Stimulated activated memory B cell treated with anti-CD40 and anti-IgM and Interleukin-4, amounts not matched to agents 10 μg/mL and 1 μg/mL and 100 μg/mL, for 72 hours (primary cell): ENCODE measurements at places on chromosomes 5 and 9.

DNA sequence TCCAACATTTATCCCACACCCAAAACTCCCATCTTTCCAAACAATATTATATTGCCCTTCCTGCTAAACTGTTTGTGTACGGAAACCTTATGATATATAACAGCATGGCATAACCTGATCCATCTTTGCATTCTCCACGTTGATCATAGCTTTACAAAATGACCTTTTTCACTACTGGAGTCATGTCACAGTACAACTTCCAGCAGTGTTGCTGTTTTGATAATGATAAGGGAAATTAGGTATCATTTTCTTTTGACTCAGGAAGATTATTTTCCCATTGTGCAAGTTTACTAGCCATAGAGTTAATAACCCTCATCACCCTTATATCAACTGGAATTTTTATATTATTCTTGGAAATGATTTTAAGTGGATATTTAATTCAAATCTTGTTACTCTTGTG lies 57.5 kb downstream of the SH3GL2 start:
- H3K4me3 ChIP-seq = no peak overlapping the region
- H3K27me3 ChIP-seq = no peaks in the 10 kb centered on the region
- ATAC-seq = no peak
- no peaks in the 10 kb centered on the region for H3K4me1 ChIP-seq

- H3K36me3 ChIP-seq = no peaks in the 10 kb centered on the region
- H3K27ac ChIP-seq = no peak overlapping the region
- H3K4me3 ChIP-seq = no peak overlapping the region
- no peaks in the 10 kb centered on the region for H3K27me3 ChIP-seq
- no peak for ATAC-seq
Observed at GRCh38 chr5:123949807-123950340, 437.9 kb downstream of the CSNK1G3 start.

DNA sequence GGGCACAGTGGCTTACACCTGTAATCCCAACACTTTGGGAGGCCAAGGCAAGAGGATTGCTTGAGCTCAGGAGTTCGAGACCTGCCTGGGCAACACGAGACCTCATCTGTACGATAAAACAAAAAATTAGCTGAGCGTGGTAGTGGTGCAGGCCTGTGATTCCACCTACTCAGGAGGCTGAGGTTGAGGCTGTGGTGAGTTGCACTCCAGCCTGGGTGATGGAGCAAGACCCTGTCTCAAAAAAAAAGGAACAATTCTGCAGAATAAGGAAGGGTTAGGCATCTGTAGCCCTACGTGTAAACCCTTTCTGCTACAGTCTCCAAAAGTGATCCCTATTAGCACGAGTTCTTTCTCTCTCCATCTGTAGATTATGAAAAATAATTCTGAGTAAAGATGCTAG lies 19.9 kb downstream of the CDC26 start:
- H3K4me1 ChIP-seq = no peaks in the 10 kb centered on the region
- no peaks in the 10 kb centered on the region for H3K27me3 ChIP-seq
- no peak for ATAC-seq
- no peak overlapping the region for H3K27ac ChIP-seq
- peaks cover 19% of the 10 kb centered on the region for H3K36me3 ChIP-seq
- H3K4me3 ChIP-seq = no peak overlapping the region

DNA sequence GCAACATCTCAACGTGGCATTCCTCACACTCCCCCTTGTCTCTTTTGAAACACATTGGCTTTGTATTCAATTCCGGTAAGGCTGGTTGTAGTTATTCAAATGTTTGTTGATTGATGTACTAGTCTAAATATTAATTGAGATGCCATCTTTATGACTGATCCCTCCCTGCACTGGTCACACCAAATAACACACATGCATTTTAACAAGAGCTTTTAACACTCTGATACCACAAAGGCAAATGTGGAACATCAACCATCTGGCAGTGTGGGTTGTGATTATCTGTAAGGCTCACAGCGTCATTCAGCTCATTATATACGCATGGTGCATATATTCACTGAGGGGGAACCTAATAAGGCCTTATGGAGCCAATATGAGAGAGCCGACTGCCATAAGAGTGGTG lies 305.0 kb downstream of the TENT4A start:
- no peaks in the 10 kb centered on the region for H3K4me1 ChIP-seq
- no peaks in the 10 kb centered on the region for H3K36me3 ChIP-seq
- H3K27ac ChIP-seq = no peak overlapping the region

- no peak overlapping the region for H3K27ac ChIP-seq
- H3K27me3 ChIP-seq = no peaks in the 10 kb centered on the region
- no peak overlapping the region for H3K4me3 ChIP-seq
- ATAC-seq = no peak
- no peaks in the 10 kb centered on the region for H3K4me1 ChIP-seq
Observed at GRCh38 chr5:80641353-80641752, 13.1 kb upstream of the MSH3 start.

DNA sequence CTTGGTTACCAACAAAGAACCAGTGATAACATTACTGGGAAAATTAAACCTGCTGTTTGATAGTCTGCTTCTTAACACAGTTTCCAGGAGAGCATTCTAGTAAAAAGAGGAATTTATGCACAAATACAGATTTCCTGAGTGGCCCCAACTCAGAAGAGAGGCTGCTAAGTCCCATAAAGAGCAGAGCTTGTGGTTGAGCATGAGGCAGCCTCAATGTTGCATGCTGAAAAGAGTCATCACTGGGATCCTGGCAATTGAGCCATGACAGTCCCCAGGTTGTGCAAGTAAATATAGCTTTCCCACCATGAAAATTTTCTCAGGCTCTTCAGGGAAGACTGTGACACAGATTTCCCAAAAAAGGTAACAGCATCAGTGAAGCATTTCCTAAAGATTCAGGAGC lies 47.5 kb upstream of the ADRB2 start:
- no peaks in the 10 kb centered on the region for H3K27me3 ChIP-seq
- ATAC-seq = no peak
- H3K4me1 ChIP-seq = peaks cover 12% of the 10 kb centered on the region
- H3K27ac ChIP-seq = no peak overlapping the region
- H3K4me3 ChIP-seq = no peak overlapping the region
- H3K36me3 ChIP-seq = no peaks in the 10 kb centered on the region

DNA sequence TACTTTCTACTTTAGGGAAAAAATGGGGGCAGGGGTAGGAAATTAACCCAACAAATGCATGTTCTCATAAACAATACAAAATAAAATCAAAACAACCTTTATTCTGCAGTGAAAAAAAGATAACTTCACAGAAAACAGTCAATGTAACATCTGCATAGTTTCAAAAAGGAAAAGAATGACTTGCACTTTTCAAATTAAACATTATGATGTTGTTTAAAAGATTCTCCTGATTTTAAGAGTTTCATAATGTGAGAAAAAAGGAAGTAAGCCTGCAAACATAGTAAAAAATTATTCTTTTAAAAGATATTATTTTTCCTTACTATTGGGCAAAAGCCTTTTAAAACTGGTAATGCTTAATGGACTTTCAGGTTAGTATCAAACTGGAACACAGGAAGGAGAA lies 7.6 kb downstream of the C9orf72 start:
- no peak overlapping the region for H3K4me3 ChIP-seq
- peaks cover 17% of the 10 kb centered on the region for H3K36me3 ChIP-seq
- H3K27me3 ChIP-seq = no peaks in the 10 kb centered on the region
- peaks cover 17% of the 10 kb centered on the region for H3K4me1 ChIP-seq
- ATAC-seq = no peak
- H3K27ac ChIP-seq = no peak overlapping the region

GRCh38 chr5:38531518-38531917 lies 24.9 kb downstream of the LIFR start:
- H3K4me1 ChIP-seq = peaks cover 12% of the 10 kb centered on the region
- H3K36me3 ChIP-seq = no peaks in the 10 kb centered on the region
- no peak overlapping the region for H3K4me3 ChIP-seq
- H3K27me3 ChIP-seq = peaks cover 9% of the 10 kb centered on the region
- no peak overlapping the region for H3K27ac ChIP-seq

DNA sequence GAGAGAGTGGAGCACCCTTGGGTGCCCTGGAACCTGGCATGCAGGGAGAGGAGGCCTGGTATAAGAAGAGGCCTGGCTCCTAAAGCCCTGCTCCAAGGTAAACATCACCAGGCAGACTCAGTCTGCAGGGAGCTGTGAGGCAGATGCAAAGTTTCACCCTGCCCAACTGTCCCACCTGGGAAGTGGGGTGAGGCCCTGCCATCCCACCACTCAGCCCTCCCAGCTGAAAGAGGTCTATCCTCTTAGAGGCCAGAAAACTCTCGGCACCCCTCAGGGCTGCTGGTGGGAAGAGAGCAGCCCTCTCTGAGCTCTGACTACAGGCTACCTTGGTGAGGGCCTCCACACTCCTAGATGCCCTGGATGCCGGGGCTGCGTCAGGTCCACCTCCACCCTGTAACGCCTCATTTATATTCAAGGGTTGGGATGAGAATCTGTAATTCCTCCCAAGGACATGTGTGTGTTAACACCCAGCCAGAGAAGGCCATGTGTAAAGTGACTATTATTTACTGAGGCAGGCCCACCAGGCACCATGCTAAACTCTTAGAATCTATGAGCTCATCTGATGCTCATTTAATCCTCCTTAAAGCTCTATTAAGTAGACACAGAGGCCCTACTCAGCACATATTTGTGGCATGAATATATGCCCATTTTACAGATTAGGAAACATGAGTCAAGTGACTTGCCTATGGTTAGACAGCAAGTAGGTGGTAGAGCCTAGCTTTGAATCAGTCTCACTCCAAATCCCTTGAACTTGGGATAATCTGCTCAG lies 205.9 kb downstream of the FSTL4 start:
- no peak overlapping the region for H3K27ac ChIP-seq
- no peak overlapping the region for H3K4me3 ChIP-seq
- ATAC-seq = no peak
- H3K36me3 ChIP-seq = no peaks in the 10 kb centered on the region

DNA sequence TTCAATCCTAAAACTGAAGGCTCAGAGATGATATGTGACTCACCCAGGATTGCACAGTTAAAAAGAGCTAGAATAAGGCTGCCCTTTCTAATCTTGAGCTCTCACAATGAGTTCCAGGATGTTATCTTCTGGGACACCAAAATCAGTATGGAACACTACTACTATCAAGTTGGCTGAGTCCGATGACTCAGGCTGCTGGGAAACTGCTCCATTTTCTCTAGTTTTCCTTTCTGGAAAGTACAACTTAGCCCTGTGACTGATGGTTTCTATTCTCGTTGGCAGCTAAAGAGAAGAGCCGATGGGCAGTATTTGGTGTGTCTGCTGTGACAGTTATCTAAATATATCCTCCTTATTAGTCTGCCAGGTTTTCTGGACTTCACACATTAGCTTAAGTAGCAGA lies 37.9 kb upstream of the DPYSL3 start:
- ATAC-seq = no peak
- no peaks in the 10 kb centered on the region for H3K36me3 ChIP-seq
- no peaks in the 10 kb centered on the region for H3K4me1 ChIP-seq
- no peak overlapping the region for H3K4me3 ChIP-seq

DNA sequence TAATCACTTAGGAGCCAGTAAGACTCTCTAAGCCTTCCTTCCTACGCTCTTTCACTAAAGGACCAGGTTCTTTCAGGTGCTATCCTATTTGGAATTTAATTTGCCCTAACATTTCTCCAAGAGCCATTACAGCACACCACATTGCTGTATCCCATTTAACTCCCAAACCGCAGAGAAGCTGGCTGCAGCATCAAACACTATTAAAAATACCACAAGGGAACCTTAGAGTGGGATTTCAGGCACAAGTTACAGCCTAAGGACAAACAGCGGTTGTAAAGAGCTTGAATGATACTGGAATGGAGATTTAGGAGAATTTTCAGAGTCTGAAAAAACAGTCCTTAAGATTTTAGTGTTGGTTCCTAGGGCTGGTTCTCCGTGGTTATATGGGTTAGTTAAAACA lies 566.4 kb downstream of the RAB3C start:
- H3K27ac ChIP-seq = no peak overlapping the region
- ATAC-seq = no peak
- H3K4me1 ChIP-seq = peaks cover 5% of the 10 kb centered on the region
- no peak overlapping the region for H3K4me3 ChIP-seq
- no peaks in the 10 kb centered on the region for H3K36me3 ChIP-seq
- no peaks in the 10 kb centered on the region for H3K27me3 ChIP-seq

- no peak overlapping the region for H3K4me3 ChIP-seq
- ATAC-seq = no peak
- H3K36me3 ChIP-seq = no peaks in the 10 kb centered on the region
- H3K27ac ChIP-seq = no peak overlapping the region
- H3K27me3 ChIP-seq = peaks cover 9% of the 10 kb centered on the region
Observed at GRCh38 chr9:101035098-101035497, 6.6 kb downstream of the PLPPR1 start.

DNA sequence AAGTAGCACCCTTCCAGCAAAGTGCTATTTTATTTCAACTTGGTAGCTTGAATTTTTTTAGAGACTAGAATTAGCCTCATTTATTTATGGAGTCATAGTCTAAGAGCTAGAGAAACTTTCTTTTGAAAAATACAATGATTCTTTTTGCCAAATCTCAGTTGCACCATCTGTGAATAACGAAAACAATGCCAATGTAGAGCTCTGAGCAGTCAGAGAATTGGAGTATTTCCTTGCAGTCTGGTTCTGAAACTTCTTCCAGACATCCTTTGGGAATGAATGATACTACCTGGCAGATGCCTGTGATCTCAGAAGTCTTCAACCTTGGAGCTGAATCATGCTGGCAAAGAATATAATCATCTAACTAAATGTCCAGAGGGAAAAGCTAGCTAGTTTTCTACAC lies 511.5 kb upstream of the CYLC2 start:
- no peak overlapping the region for H3K27ac ChIP-seq
- no peaks in the 10 kb centered on the region for H3K27me3 ChIP-seq
- no peak overlapping the region for H3K4me3 ChIP-seq
- no peaks in the 10 kb centered on the region for H3K36me3 ChIP-seq
- H3K4me1 ChIP-seq = no peaks in the 10 kb centered on the region

GRCh38 chr9:14288433-14288832 lies 25.5 kb downstream of the NFIB start:
- H3K36me3 ChIP-seq = no peaks in the 10 kb centered on the region
- no peaks in the 10 kb centered on the region for H3K4me1 ChIP-seq
- no peak for ATAC-seq
- H3K27me3 ChIP-seq = peaks cover 23% of the 10 kb centered on the region

DNA sequence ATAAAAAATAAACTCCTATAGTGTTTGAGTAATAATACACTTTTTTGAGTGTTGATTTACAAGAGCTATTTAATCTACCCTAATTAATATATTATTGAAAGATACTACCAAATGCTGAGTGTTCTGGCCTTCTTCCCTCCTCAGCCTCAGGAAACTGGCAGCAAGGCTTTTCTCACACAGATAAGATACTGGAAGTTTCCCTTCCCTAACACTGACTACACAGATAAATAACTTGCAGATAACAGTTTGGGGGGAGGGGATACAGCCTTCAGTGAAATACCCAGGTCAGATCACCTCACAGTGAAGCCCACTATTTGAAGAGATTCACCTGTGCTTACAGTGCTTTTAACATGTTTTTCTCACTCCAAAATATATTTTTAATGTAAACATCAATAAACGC lies 1.6 kb upstream of the NIPSNAP3A start:
- no peak overlapping the region for H3K27ac ChIP-seq
- H3K4me3 ChIP-seq = no peak overlapping the region
- H3K27me3 ChIP-seq = no peaks in the 10 kb centered on the region
- H3K36me3 ChIP-seq = peaks cover 3% of the 10 kb centered on the region
- no peak for ATAC-seq
- H3K4me1 ChIP-seq = peaks cover 35% of the 10 kb centered on the region
